AG10803 (cell line): ENCODE measurements at places on chromosomes 16 and 17.

- no peak for DNase-seq
Measured at GRCh38 chr16:66551788-66552285, 539 bp upstream of the CKLF start.

DNA sequence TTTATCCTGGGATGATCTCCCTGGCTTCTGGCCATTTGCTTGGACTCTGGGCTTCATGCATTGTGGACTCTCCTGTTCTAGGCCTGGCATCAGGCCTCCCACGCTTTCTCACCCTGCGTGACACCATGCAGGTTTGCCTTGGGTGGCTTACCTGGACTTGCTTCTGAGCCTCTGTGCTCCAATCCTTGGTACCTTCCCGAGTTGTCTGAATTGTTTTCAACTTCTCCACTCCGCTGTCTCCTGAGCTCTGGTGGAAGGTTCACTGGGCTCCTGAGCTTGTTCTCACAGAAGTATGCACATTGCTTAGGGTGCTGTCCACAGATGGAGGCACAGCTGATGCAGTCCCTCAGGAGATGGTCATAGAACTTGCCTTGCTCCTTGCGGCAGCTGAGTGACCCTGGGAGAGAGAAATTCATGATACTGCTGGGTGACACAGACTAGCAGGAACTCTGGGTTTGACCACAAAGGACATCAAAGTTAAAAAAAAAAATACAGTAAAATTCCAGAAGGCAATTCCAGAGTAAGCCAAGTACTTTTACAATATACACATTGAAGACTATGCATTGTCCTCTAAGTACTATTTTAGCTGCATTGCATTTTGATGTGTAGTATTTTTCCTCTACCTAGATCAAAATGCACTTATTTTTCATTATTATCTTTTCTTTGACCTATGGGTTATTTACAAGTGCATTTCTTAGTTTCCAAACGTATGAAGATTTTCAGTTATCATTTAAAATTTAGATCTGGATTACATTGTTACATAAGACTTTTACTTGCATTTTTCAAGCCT is 23.1 kb downstream of the TNFRSF13B start:
- DNase-seq, result no peak

GRCh38 chr16:9917691-9918090 is 264.5 kb downstream of the GRIN2A start:
- no peak for DNase-seq

- DNase-seq, result no peak
Measured at GRCh38 chr17:2894782-2895181, 98.5 kb downstream of the RAP1GAP2 start.

- DNase-seq, result no peak
Measured at GRCh38 chr16:23186171-23186570, 3.6 kb downstream of the SCNN1G start.
